ENCODE measurements at places on chromosomes 3 and 15.

GRCh38 chr3:106333911-106334618 is 465.3 kb upstream of the CBLB start:
- DNase-seq = peak; percentile 71

- DNase-seq = no peak
Observed at GRCh38 chr3:17529677-17530076, 212.8 kb downstream of the TBC1D5 start.

GRCh38 chr15:40295297-40295696 is 12.4 kb upstream of the ANKRD63 start:
- DNase-seq = no peak

DNA sequence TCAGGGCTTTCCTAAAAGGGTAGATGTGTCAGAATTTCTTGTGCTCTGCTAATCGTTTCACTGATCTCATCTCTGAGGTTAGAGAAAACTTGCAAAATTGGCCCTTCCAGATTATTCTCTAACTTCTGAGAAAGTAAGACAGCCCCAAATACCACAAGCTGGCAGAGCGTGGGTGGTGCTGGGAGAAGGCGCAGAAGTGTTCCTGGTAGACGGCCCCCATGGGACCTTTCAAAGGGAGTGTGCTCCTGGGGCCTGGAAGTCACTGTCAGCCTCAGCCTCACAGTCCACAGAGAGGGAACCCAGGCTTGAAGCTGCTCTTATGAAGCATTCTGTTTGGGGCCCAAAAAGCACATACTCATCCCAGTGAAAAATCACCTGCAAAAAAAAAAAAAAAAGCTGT is 86.5 kb upstream of the PFN2 start:
- DNase-seq = no peak
